ENCODE measurements at places on chromosomes 7 and 10. TPM values are rescaled to one million over a fixed set of nuclear protein-coding genes. Genes with fewer than 3 reads are reported as not detected.

- DNase-seq = no peak
Observed at GRCh38 chr7:13875496-13876074, 113.9 kb downstream of the ETV1 start.

Gene UNCX
- polyA plus RNA-seq = 13.5 TPM

Gene CDK5
- 18.8 TPM for polyA plus RNA-seq

DNA sequence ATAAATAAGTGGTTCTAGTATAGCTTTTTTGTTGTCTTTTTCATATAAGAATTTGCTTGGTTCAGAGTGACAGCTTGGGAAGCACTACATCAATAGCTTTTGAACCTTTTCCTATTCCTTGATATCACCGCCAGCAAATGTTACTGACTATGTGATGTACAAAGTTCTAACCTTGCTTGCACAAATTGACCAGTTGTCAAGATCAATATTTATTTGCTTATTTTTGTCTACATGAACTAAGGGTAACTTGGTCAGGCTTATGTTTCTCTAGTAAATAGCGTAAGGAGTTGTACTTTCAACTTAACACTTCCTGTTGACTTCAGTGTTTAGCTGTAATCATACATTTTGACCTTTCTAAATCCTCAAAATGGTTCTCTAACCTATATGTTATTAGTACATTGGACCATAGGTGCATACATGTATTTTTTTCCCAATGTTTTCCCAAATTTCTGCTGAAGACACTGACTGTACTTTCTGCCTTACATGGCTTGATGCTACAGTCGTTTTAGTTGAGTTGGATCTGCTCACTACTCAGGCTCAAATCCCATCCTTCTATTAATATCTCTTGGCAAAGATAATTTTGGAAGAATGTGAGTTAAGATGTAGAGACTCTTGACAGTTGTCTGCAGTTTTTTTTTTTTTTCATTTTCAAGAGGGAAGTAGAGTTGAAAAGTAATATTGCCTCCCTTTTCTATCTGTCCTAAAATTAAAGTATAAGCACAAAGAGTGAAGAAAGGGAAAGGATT is 239.1 kb upstream of the KAT6B start:
- DNase-seq = no peak

DNA sequence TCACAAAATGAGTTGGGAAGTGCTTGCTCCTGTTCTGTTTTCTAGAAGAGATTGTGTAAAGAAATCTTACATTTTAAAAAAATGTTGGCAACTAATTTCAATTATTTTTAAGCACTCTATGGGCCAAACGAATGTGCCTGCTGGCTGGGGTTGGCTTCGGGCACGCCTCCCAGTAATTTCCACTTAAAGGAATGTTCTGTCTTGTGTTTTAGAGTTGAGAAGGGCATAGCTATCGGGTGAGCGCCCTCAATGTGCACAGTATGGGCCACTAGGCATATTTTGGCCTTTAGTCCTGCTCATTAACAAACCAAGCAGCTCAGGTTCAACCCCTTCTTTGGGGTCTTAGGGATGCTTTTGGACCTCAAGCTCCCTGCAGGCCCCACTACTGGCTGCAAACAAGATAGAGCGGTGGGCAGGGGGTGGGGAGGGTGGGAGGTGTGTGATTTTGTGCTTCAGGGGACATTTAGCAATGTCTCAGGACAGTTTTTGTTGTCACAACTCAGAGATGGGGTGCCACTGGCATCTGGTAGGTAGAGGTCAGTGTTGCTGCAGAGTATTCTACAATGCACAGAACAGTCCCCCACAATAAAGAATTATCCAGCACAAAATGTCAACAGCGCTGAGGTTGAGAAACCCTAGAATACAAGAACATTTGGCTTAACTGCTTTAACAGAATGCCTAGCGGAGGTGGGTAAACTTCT is 40.7 kb downstream of the TACC2 start:
- DNase-seq = no peak

Gene RBM48
- 18.5 TPM for polyA plus RNA-seq

All from renal pelvis (tissue), 12 donors.